ENCODE measurements at places on chromosomes 16 and 17.
A peak's percentile ranks its signal among the peaks of the same experiment; 100 is the strongest.

DNA sequence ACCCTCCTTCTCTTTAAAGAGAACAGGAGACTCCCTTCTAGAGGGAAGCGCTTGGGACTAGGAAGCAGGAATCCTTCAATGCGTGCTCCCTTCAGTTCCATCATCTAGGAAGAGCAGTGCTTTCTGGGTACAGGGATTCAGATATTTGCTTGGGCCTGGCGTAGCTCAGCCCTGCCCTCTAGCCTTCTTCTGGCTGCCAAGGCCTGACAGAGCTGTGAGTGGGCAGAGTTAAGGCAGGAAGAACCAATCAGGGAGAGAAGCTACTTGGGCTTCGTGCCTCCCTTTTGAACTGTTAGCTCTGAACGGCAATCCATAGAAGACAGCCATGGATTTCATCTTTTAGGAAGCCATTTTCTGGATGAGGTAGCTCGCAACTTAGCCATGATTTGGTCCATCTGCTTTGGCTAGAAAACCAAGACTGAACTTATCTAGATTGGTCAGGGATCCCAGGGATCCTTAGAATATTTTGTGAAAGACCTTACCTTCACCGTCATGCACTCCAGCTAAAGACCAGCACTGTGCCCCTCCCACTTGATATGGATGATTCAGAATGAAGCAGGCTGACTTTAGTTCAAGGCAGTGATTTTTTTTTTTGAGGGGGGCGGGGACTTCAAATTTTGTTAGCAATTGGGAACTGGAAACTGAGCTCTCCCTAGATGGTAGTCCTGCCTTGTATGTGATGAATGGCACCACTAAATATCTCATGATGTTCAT is 2.5 kb upstream of the CORO6 start:
- peak; percentile 31 for DNase-seq

DNA sequence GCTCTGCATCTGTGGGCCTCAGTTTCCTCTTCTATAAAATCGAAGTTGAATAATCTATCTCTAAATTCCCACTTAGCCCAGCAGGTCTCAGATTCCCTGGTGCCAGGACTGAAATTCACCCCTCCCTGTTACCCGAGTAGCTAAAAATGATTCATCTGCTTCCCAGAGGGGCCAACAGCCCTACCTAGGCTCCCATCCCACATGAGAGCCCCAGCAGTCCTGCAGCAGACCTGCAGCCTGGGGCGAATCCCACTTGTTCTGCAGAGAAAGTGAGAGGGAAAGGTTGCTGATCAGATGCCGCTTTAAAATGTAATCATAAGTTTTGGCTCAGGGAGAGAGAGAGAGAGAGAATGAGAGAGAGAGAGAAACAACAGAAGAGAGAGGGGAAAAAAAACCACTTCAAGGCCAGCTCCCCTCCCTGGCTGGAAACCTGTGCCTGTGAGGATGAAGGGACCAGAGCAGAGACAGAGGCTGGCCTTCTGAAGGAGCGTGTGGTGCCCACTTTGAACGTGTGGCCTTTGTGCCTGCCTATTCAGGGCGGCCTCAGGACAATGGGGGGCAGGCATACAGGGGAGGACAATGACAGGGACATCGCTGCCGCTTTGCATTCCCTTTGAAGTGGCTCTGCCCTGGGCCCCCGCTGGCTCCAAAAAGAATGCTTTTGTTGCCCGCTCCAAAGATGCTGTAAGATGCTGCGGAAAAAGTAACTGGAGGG is 85.2 kb upstream of the NKD1 start:
- DNase-seq: no peak

DNA sequence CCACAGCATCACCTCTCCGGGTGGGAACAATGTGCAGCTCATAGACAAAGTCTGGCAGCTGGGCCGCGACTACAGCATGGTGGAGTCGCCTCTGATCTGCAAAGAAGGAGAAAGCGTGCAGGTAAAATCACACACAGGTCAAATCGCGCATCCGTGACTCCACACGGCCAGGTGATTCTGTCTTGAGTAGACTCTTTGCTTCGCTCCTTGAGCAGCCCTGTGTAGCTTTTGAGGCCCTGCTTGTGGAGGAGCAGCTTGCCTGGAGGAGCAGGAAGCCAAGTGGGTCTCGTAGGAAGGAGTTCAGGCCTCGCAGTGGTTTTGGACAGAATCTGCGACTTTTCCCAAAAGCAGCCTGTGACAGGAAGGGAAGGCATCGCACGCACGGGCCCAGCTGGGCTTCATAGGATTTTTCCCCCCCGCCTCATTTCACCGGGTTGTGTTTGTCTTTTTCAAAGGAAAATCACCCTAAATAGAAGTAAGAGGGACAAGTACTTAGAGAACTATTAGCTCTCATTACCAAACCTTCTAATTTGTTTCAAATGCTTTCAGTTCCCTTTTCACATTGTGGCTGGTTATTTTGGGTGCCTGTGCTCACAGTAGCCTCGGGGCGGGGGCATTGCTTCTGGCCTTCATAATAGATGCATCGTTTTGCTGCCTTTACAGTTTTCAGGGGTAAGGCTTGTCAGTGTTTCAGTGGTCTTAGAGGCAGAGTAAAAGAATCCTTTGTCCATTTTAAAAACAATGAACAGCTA is 71.5 kb downstream of the SEC14L1 start:
- no peak for DNase-seq

DNA sequence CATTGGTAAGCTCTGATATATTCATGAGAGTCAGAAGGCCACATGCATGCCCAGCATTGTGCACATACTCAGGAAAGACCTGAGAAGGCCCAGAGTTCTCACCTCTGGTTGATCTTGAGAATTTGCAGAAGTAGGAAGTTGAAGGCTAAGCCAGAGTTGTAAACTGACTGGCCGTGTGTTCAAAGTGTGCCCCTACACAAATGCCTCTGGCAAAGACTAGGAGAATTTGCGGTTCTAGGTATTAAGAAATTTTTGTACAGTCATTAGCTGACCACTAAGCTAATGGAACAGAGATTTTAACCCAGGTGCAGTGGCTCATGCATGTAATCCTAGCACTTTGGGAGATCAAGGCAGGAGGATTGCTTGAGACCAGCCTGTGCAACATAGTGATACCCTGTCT is 25.0 kb downstream of the FBXL20 start:
- DNase-seq: no peak

- DNase-seq: no peak
These were observed 47.8 kb downstream of the TNFRSF13B start for GRCh38 chr17:16923904-16924695.

DNA sequence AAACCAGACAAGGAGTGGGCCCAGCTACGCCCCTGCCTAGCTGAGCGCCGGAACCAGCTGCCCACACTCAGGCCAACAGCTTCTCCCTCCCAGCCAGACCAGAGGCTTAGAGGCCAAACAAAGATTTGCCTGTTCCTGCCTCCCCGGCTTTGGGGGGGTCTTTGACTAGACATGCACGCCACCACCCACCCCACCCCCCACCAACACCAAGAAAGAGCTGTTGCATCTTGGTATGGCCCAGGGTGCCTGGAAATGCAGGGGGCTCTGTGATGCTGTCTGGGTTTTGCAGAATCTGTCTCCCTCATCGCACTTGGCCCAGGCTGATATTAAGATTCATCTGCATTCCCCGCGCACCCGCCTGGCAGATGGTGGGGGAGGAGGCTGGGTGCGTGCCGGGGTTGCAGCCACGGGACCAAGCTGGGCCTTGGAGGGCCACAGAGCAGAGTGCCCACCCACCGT is 1.3 kb upstream of the NXPH3 start:
- no peak for DNase-seq

DNA sequence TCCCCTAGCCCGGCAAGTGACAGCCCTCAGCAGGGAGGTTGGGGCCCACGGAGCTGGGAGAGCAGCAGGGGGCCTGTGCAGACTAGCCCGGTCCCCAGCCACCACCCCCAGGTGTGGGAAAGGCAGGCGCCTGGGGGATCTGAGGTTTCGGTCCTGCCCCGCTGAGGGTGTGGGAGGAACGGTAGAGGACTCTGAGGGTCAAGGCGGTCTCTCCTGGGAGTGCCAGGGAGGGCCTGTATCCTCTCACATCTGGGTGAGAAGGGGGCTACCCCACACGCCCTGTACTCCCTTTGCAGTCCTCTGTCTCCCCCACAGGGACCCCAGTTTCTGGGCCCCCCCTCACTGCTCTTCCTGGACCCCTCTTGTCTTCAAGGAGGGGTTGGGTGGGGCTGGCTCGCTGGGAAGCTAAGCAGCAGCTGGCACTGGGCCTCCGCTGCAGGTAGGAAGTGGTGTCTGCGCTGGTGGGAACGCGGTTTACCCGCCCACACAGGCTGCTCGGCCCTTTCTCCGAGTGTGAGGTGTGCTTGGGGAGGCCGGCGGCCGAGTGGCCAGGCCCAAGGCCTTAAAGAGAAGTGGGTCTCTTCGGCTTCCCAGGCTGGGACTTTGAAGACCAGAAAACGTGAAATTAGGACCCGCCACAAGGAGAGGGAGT is 15.4 kb downstream of the CD7 start:
- DNase-seq: no peak
